ENCODE measurements at places on chromosomes 12 and 14.
A peak's percentile ranks its signal among the peaks of the same experiment; 100 is the strongest.

DNA sequence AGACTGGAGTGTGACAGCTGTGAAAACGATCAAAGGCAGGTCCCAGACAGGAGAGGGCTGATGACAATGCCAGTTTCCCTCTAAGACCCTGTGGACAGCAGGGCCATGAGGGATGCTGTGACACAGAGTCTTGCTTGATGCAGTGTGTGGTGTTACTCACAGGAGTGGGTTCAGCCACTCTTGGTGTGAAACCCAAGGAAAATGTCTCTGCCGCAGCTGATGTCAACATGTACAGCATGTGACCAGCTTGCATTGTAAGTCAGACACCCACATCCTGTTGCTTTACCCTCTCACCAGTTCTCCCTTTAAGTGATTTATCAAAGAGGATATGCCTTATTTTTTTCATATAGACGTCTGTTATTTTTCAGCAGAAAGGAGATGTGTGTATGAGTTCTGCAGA is 268.6 kb downstream of the BTG1 start:
- DNase-seq: peak; percentile 72

GRCh38 chr14:69909826-69910550 is 30.8 kb downstream of the SMOC1 start:
- DNase-seq: no peak

DNA sequence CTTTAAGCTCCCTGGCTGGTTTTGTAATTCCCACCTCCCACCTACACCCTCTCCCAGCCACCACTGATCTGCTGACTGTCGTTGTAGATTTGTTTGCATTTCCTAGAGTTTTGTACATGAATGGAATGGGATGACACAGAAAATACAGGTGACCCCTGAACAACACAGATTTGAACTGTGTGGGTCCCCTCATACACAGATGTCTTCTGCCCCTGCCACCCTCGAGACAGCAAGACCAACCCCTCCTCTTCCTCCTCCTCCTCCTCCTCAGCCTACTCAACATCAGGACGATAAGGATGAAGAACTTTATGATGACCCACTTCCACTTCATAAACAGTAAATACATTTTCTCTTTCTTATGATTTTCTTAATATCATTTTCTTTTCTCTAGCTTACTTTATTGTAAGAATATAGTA is 28.8 kb downstream of the SYNE3 start:
- DNase-seq: no peak

DNA sequence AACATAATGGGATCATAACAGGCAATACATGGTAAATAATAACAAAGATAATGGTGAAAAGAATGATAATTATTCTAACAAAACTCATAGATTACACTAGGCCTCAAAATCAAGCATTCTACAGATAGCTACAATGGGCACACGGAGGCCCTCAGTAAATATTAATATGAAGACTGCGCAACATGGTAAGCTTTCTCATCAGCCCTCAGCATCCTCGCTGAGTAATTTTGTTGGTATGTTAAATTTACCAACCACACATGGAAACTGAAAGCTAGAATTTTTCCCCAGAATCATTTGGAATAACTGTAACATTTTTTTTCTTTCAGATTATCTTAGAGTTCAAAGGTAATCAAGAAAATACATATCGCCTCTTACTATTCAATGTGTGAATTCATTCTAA is 74.2 kb upstream of the PYGL start:
- DNase-seq: no peak

GRCh38 chr14:96461950-96462798 is 40.0 kb upstream of the PAPOLA start:
- DNase-seq: no peak

GRCh38 chr14:68986926-68987652 is 8.0 kb upstream of the ACTN1 start:
- no peak for DNase-seq

- DNase-seq: no peak
These were observed 236.3 kb upstream of the NAV3 start for GRCh38 chr12:77594366-77594765.

- DNase-seq: peak; percentile 74
These were observed at the start of gene GPR132 for GRCh38 chr14:105065280-105066228. Gene GPR132, minus strand, starts transcription at chr14:105065430. Its CDS starts 10,010 bp downstream, at chr14:105055420.

- DNase-seq: no peak
These were observed 17.8 kb upstream of the HDAC7 start for GRCh38 chr12:47837190-47838171.

GRCh38 chr12:58774731-58775130 is 145.6 kb downstream of the LRIG3 start:
- DNase-seq: no peak

DNA sequence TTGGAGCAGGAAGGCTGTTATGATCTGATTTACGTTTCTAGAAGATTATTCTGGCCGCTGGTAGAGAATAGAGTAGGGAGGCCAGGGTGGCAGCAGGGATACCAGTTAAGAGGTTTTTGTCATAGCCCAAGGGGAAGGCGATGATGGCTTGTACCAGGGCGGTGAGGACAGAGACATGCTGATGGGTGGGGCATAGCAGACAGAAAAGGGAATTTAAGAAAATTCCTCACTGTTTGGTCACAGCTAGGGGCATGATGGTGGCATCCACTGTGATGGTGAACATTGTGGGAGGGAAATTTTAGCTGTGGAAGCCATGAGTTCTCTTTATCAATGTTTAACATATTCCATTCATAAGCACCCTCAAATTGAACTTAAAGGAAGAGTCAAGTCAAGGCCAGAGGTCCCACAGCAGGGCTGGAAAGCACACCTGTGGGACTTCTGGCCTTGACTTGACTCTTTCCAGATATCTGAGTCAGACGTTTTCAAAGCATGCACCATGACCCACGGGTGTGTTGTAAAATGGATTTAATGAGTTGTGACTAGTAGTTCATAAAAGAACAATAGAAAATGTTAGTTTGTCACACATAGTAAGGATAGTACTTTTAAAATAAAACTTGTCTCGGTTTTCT is 134.6 kb downstream of the CHST11 start:
- DNase-seq: no peak

GRCh38 chr12:93453633-93454032 is 11.9 kb upstream of the UBE2N start:
- no peak for DNase-seq

GRCh38 chr12:117574655-117575054 is 213.2 kb upstream of the NOS1 start:
- no peak for DNase-seq

- no peak for DNase-seq
These were observed 209.7 kb downstream of the SLC41A2 start for GRCh38 chr12:104748356-104748755.

GRCh38 chr14:103198131-103199105 is 75.2 kb downstream of the TNFAIP2 start:
- DNase-seq: no peak

GRCh38 chr12:8771072-8771471 is 51.3 kb upstream of the A2ML1 start:
- DNase-seq: no peak

GRCh38 chr14:23121361-23121771 is 2.3 kb upstream of the CEBPE start:
- no peak for DNase-seq

- no peak for DNase-seq
These were observed at the start of gene SYT10 for GRCh38 chr12:33439587-33440011. Gene SYT10, minus strand, starts transcription at chr12:33439819. Its CDS starts 297 bp downstream, at chr12:33439522.

GRCh38 chr12:80230068-80230467 is 130.7 kb downstream of the OTOGL start:
- no peak for DNase-seq

GRCh38 chr14:63897721-63898163 is 44.9 kb downstream of the SYNE2 start:
- DNase-seq: no peak

DNA sequence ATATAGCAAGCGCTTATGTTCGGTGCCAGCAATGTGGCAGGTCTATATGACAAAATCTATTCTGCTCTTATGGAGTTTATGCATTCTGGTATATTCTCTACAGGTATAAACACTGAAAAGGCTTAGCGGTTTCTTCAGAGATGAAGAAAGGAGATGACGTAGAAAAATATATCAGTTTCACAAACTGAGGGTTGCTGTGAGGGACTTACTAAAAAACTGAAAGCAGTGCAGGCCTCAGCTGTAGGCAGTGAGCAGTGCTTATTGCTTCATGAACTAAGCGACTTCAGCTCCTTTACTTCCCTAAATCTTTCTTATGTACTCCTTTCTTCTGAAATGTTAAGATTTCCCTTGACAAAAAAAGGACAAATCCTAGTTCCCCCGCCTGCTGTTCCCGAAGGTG is 4.5 kb downstream of the DDX47 start:
- DNase-seq: no peak

GRCh38 chr12:52895726-52896189 is 9.1 kb downstream of the KRT8 start:
- no peak for DNase-seq

- DNase-seq: no peak
These were observed 39.7 kb upstream of the RPH3A start for GRCh38 chr12:112751844-112752243.

DNA sequence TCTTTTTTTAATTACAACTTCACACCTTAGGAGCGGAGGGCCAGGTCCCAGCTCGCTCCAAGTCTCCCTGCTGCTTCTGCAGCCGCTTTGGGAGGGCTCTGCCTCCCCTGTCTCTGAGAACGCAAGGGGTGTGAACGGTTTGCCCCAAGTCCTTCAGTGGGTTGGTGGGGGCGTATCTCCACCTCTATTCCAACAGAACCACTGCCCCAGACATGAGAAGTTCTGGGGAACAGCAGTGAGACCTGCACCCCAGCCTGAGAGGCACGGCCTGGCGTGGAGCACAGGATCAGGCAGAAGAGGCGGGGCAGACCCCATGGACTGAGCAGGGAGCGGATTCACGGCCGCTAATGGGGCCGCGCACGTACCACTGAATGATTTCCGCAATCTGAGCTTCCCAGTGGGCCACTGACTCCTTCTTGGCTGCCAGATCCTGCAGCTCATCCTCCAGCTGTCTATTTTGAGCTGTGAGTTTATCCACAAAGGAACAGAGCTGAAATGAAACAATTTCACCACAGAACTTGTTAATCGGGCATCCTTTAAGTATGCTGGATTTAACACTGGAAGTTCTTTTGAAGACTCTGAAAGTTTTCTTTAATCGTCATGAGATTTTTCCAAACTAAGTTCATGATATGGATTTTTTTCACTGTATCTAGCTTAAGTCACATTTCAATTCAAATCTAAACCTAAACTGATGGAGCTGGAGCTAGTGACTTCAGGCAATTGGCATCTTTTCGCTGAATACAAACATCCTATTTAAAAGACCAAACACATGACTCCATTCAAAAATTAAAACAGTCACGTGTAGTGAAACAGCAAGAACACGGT is 44.4 kb downstream of the AMN start:
- DNase-seq: no peak

DNA sequence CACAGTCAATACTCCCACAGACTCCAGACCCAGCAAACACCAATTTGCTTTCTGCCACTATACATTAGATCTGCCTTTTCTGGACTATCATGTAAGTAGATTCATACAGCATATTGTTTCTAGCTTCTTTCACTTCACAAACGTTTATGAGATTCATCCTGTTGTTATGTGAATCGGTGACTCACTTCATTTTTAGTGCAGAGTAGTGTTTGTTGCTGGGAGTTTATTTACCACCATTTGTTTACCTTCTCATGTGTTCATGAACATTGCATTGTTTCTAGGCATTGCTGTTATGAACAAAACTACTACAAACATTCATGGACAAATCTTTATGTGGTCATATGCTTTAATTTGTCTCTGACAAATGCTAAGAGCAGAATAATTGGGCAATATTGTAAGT is 807.8 kb upstream of the TMEM132C start:
- no peak for DNase-seq

DNA sequence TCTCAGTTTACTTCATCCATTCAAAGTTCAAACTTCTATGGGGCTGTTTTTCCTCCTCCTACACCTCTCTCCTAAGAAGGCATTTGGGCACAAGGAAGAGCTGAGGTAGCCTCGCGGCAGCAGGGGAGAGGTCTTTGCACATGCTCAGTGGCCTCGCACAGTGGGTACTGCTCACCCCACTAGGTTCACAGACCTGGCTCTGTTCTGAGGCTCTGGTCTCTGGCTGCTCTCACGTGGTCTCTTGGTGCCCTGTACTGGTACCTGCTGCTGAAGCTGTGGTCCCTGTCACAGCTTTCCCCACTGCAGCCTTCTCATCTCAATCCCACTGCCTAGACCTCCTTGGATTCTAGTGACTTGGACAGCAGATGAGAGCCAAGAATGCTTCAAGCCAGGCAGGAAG is 134.7 kb upstream of the CRY1 start:
- no peak for DNase-seq

GRCh38 chr12:3644104-3644503 is 108.8 kb downstream of the CRACR2A start:
- no peak for DNase-seq

DNA sequence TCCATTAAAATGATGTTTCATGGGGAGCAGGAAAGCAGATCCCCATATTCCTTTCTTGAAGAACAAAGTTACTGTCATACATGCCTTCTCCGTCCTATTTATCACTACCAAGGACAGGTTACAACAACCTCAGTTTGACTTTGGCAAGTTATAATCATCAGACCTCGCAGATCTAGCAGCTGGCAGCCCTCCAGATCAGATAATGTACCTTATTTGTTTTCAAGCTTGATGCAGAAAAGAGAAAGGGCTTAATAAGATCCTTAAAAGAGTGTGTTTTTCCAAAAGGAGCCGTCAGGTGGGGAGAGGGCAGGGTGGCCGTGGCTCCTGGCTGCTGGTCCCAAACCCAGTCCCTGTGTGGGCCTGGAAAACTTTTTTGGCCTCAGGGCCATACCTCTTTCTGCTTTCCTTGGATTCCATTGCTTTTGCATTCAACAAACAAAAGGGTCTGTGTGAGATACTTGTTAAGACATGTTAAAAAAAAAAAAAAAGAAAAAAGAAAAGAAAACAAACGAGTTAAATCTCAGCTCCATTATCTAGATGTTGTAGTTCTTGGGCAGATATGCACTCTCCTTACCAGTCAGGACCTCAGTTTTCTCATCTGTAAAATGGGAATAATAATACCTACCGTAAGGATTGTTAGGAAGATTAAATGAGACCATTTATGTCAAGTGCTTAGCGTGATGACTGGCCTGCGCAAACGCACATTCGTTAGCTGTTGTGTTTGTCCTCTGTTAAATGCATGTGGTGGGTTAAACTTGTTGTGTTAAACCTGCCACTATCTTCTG is 64.6 kb downstream of the B4GALNT3 start:
- no peak for DNase-seq

DNA sequence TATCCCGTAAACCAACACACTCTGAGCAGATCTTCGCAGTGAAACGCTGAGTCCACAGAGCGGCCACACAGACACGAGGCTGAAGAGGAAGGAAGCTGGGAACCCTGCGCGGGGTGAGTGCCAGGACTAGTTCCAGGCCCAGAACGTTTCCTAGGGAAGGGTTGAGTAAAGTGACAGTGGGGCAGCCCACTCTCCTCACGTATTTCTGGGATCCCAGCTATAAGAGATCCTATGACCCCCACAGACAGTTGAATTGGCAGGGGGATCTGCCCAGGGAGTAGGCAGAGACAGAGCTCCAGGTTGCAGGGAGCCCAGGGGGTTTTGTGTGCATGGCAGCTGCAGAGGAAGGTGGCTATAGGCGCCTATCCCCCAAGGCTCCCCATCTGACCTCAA is 51.1 kb downstream of the GTF2A1 start:
- no peak for DNase-seq

- DNase-seq: no peak
These were observed 159.5 kb downstream of the ZFP36L1 start for GRCh38 chr14:68633131-68633991.

Data from activated CD8-positive, alpha-beta memory T cell treated with anti-CD3 and anti-CD28 coated beads for 4 hours (primary cell).